Dermis microvascular lymphatic vessel endothelial cell (primary cell): ENCODE measurements at places on chromosomes 3 and 15. TPM values are rescaled to one million over a fixed set of nuclear protein-coding genes. Genes with fewer than 3 reads are reported as not detected.

DNA sequence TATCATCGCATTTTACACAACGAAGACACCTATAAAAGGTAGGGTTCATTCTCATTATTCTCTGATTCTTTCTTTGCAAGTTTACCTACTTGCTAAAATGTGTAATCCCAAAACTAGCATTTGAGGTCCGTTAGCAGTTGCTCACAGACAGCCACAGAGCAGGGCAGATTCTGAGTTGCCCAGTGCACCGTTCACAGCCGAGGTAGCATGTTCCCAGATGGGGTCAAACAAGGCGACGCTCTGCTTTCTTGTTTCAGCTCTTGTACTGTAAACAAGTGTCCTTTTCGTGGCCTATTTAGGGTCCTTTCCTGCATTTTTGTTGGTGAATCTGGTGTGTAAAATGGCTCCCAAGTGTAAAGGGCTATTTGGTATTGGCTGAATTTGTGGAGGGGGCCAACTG, 3.1 kb downstream of the PPP1R2 start:
- DNase-seq = no peak

GRCh38 chr15:46383978-46384377, 749.1 kb downstream of the SQOR start:
- DNase-seq = no peak

DNA sequence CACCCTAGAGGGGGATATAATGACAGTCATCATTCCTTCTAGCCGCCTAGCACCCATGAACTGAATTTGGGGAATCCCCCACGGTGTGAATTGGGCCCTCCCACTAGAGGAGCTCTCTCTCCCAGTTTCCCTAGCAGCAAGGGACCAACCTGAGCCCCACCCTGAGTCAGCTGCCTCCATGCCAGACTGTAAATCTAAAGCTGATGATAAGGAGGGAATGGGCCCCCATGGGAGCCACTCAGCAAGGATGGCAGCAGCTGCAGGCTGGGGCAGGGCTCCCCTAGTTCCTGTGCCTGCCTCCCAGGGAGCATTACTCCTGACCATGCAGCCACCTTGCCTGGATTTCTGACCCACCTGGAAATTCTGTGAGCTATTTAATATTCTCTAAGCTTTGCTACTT, 57.0 kb upstream of the PXYLP1 start:
- no peak for DNase-seq

GRCh38 chr3:17088017-17088416, 203.3 kb downstream of the PLCL2 start:
- DNase-seq = no peak

GRCh38 chr15:49953421-49953820, 165.6 kb downstream of the ATP8B4 start:
- DNase-seq = no peak

GRCh38 chr15:37773111-37773860, 161.2 kb upstream of the TMCO5A start:
- DNase-seq = no peak

DNA sequence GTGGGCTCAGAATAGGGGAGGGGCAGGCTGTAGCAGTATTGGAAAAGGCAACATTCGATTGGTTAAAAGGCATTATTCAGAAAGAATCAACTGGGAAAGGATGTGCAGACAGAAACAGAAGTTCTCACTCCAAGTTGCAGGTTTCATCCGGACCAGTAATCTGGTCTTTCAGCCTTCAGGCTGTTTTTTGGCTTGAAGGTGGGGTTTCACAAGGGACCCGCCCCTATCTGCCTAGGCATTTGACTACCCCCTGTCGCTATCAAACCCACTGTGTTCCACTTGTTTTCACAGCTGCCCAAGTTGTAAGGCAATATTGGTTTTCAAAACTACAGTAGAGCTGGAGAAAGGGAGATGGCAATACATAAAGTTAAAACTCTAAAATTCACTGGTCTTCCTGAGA, 96.9 kb downstream of the VPS8 start:
- DNase-seq = no peak

GRCh38 chr15:49902685-49903501, 216.1 kb downstream of the ATP8B4 start:
- no peak for DNase-seq

- DNase-seq = no peak
Measured at GRCh38 chr3:31423482-31423881, 109.2 kb upstream of the STT3B start.

DNA sequence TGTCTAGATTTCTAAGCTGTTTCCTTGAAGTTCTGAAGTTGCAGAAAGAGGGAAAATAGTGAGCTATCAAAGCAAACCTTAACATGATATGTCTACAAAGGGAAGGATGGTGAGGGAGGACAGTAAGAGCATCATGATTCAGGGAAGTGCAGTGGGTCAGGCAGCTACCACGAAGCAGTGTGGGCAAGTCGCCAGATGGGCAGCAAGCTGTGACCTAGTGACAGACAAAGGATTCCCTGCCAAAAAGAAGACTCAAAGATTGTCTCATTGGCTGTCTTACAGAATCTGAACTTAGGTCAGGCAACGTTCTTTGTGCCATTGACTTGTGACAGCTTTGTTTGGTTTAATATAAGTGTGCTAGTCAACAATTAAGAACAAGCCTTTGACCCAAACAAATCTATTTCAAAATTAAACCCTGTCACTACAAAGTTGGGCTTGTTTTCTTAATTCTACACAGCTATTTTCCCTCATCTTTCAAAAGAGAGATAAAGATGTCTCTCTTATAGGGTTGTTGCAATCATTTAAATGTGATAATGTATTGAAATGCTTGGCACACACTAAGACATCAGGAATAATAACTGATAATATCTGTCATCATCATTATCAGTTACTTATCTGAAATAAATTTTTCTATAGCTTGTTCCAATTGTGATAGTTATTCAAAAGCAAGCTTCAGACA, 153.3 kb downstream of the ECT2 start:
- no peak for DNase-seq

DNA sequence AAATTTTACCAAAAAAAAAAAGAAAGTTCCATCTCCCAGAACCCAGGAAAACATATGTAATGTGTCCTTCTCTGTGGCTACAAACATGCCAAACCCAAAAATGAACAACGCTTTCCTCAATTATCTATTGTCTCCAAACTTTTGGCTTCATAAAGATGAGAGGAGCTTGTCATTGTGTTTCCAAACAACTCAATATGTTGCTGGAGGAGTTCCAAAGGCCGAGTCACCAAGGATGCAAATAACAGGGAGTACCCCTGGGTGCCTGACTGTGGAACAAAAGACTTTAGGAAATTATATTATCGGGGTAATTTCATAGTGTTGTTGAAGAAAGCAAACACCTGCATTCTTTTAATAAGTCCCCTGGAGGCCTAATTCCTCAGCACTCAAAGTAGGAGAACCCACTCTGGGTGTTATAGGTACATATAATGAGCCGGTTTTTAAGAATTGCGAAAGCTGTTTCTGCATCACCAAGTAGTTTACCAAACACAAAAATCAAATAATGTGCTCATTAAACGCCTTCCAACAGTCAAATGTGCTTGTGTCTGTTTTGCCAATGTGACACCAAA, 206.3 kb upstream of the PRICKLE2 start:
- DNase-seq = no peak

- no peak for DNase-seq
Measured at GRCh38 chr15:78085928-78086327, 6.4 kb upstream of the SH2D7 start.

GRCh38 chr15:33234020-33234461, 39.5 kb upstream of the FMN1 start:
- peak; percentile 38 for DNase-seq

DNA sequence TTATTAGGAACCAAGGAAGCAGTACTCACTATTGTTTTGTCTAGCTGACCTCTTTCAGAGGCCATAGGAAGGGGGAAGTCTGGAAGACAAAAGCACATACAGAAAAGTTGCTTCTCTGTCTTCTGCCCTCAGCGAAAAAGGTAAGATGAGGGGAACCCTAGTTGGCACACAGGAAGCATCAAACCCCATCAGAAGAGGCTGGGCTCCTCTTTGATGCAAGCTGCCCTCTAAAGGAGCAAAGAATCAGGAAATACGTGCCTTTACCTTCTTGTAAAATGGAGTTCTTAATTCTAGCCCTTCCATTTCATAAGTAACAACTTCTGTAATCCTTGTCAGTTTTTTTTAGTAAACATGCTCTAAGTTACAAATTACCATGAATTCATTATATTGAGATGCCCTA, 12.5 kb downstream of the SPINK8 start:
- no peak for DNase-seq

The ISLR gene
- 0.13 TPM in 1 of 2 replicates, not detected in the other for total RNA-seq

The SLC2A2 gene
- total RNA-seq = not detected in 2 replicates

The DAZL gene
- total RNA-seq = not detected in 2 replicates

The GOLGA6A gene
- total RNA-seq = not detected in 2 replicates

The TM4SF4 gene
- not detected in 2 replicates for total RNA-seq

The ARGFX gene
- not detected in 2 replicates for total RNA-seq

The CPLX3 gene
- not detected in 2 replicates for total RNA-seq
